Tibial nerve (tissue), 4 donors: ENCODE measurements at places on chromosomes 3 and 15. TPM values are rescaled to one million over a fixed set of nuclear protein-coding genes. Genes with fewer than 3 reads are reported as not detected.

LINGO1 gene
- total RNA-seq = 1.5 TPM

WDR48 gene
- total RNA-seq = 36.4 TPM

FAM162A gene
- total RNA-seq = 13.2 TPM

MEX3B gene
- 0.30 TPM for total RNA-seq

GPR176 gene
- 18.6 TPM for total RNA-seq

CKMT1A gene
- not detected for total RNA-seq

ARPIN gene
- 32.6 TPM for total RNA-seq

SPATA12 gene
- not detected for total RNA-seq

DNA sequence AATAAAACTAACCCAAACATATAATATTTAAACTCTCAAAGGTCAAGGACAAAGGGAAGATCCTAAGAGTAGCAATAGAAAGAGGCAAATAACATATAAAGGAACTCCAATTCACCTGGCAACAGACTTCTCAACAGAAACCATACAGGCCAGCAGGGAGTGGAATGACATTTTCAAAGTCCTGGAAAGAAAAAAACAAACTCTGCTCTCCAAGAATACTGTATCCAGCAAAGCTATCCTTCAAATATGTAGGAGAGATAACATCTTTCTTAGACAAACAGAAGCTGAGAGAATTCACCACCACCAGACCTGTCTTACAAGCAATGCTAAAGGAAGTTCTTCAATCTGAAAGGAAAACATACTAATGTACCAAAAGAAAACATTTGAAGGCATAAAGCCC lies 51.5 kb upstream of the TMEM158 start:
- no peak for DNase-seq

- DNase-seq = no peak
Observed at GRCh38 chr15:53759411-53759931, at the start of gene WDR72. Gene WDR72 (minus strand): TSS chr15:53759663. CDS start chr15:53733149, 26,514 bp downstream.

- no peak for DNase-seq
Observed at GRCh38 chr3:151625586-151625985, 108.1 kb upstream of the AADACL2 start.

- DNase-seq = no peak
Observed at GRCh38 chr3:69613286-69613685, 126.0 kb upstream of the MITF start.

DNA sequence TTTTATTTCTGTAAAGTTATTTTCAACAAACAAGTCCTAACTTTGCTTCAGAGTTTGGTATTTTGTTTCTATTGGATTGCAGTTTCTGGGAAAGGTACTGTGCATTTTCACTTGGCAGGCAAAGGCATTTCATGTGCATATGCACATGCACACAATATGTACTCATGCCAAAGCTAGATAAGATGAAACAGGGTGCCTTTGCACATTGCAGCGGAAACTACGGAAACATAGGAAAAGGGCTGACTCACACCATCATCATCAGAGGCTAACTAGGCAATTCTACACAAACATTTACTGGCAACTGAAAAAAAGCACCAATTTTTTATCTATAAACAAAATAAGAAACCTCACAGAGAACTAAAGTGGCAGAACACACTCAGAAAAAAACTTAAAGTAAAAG lies 550.6 kb upstream of the NECTIN3 start:
- no peak for DNase-seq

DNA sequence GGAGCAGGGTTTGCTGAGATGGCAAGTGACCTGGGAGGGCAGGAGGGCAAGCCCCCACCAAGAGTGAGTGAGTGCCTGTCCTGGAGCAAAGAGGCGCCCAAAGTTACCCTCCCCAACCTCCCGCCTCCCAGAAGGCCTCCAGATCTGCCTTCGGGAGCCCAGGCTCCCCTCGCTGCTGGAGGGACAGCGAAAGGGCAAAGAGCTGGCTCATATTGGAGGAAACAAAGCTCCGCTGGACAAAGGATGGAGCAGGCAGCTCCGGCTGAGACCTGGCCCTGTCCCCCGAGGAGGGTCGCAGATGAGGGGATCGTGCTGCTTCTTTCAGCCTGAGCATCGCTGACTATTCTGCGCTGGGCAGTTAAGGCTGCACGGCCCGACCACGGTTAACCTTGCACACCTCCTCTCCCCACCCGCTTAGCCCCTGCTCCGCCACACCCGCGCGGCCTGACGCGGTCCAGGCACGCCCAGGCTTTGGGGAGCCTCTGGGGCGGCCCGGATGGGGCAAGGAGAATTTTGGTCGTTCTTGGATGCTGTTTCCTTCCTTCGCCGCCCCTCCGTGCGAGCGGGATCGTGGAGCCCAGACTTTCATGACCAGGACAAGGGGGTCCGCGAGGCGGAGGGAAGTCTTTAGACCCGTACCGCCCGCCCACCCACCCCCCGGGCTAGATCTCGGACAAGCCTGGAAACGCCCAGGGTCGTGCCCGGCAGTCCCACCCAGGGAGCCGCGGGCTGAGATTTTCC lies 651 bp downstream of the PLCD1 start:
- DNase-seq = no peak

DNA sequence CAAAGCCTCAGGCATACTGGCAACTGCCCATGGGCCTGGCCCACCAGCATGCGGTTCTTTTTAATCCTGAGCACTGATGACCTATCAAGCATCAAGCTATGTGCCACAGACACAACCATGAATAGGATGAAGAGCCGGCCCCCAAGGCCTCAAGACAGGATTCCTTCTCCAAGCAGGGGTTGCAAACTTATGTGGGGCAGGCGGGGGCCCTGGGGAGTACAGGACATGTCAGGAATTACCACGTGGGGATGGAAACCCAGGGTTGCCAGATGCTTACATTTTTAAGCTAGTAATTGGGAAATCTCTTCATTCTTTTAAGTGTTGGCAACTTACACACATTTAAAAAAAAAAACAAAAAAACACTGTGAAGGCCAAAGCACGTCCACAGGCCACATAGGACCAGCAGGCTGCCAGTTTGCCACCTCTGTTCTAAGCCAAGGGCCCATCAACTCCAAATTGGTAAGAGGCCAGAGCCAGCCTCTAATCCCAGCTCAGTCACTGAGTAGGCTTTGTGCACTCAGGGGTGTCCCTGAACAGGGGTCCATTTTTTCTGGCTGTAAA lies 32.8 kb downstream of the BDH1 start:
- no peak for DNase-seq

GRCh38 chr15:85929786-85930185 lies 135.1 kb upstream of the KLHL25 start:
- DNase-seq = no peak

DNA sequence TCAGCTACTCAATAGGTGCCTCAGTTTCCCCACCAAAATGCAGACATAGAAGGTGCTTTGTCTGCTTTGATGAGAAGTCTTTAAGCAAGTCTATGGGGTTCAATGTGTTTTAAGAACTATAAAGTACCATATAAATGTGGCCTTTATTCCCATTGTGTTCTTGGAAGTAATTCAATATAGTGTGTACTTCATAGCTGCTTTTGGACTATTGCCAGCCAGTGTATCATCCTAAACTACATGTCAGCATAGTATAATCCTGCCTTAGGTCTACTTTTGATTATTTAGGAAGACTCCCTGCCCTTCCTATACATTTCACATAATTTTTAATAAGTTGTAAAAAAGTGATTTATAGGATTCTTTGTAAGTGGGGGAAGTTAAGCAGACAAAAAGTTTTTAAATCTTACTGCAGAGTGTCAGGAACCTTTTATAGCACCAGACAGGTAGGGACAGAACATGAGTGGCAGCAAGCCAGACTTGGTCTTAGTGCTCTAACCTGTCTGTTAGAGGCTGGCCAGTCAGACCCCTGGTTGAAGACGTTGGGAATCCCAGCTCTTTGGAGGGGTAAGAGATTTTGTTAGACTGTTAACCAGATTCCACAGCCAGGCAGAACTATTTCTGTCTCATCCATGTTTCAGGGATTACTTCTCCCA lies 48.4 kb downstream of the MLH1 start:
- no peak for DNase-seq

DNA sequence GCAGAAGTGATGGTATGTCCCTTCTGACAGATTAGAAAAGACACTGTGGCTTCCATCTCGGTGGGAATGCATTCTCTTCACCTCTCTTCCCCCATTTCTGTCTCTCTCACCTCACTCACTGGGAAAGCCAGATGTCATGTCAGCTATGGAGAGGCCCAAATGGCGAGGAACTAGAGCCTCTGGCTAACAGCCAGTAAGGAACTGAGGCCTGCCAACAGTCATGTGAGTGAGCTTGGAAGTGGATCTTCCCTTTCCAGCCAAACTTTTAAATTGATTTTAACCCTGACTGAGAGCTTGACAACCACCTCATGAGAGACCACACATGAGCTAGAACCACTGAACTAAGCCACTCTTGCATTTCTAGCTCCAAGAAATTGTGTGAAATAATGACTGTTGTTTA lies 35.2 kb upstream of the CDAN1 start:
- peak; percentile 32 for DNase-seq

- peak; percentile 15 for DNase-seq
Observed at GRCh38 chr15:79067072-79067833, 23.3 kb downstream of the RASGRF1 start.

GRCh38 chr15:80550908-80551260 lies 144.2 kb upstream of the ABHD17C start:
- no peak for DNase-seq

DNA sequence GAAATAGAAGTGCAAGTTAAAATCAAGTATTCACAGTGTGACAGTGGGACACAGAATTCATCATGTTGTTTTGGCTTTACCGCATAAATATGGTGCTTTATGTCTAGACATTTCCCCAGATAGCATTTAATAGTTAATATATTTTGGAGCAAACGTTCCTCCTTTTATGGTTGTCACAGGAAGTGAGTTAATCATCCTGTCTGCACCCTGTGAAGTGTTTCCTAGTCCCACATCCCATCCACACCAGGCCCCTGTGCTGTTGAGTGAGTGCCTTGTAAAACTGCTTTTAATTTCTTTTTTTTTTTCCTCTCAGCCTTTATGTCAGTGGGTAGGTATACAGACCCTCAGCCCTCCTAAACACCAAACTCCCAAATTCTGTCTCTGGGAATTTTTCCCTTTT lies 393.7 kb downstream of the FEZF2 start:
- no peak for DNase-seq

DNA sequence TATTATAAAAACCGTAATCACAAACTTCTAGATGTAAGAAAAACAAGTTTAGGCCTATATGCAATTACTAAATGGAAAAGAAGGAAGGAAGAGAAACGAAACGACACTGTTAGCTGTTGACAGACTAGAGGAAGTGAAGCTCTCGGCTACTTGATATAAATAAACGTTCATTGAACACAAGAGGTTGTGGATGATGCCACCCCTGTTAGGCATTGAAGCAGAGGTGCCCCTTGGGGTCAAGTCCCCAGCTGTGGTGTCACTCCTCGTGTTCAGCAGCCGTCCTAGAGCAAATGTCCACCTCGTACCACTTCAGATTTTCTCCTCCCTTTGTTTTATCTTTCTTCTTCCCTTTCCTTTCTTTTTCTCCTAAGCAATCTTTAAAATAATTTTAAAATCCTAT lies 146.5 kb upstream of the UBE2E1 start:
- DNase-seq = no peak

DNA sequence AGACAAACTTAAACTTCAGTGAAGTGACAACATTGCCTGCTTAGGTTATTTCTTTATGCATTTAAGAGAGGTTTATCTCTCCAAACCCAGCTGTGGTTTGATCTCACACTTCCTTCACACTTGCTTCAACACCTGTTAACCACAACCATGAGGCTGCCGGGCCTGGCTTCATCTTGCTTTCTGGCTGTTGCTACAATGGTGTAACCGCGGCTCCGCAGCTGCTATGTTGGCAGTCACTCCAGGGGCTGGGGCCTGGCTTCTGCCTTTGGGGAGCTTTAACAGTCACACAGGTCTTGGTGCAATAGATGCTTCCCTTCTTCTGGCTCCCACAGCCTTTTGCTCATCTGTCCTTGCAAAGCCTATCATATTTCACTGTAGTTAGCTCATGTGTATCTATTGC lies 72.9 kb upstream of the MNS1 start:
- no peak for DNase-seq

DNA sequence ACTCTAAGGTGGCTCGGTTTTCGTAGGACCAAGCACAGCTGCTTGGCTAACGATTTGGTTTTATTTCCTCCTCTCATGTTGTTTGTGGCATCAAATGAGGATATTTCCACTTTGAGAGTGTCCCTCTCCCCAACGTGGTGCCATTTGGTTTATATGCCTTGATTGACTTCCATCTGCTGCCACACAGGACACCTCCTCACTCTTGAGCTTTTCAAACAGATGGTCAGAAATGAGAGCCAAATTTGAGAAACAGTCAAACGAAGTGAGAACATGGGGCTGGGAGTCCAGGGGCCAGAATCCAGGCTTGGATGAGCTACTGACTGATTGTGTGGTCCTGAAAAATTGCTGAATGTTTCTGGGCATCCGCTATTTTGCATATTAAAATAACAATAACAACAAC lies 43.5 kb downstream of the CEMIP start:
- DNase-seq = no peak

GRCh38 chr3:143090486-143090885 lies 29.1 kb upstream of the CHST2 start:
- no peak for DNase-seq

GRCh38 chr15:66905185-66905584 lies 160.2 kb upstream of the SMAD3 start:
- no peak for DNase-seq

GRCh38 chr3:187684880-187685279 lies 14.7 kb upstream of the SST start:
- no peak for DNase-seq

DNA sequence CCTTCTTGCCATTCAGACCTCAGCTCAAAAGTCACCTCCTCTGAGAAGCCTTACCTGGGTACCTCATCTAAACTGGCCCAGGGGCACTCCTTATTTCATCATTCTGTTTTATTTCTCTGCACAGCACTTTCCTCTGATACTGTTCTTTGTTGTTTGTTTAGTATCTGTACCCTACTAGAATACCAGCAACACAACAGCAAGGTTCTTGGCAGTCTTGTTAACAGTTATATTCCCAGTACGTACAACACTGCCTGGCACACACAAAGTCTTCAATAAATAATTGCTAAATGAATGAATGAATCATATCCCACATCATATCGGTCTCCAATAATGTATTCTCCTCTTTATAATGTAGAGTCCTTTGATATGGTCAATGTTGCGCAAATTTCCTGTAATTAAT lies 188.1 kb downstream of the FOXP1 start:
- DNase-seq = no peak

GRCh38 chr3:107634099-107634489 lies 111.3 kb downstream of the BBX start:
- DNase-seq = no peak

DNA sequence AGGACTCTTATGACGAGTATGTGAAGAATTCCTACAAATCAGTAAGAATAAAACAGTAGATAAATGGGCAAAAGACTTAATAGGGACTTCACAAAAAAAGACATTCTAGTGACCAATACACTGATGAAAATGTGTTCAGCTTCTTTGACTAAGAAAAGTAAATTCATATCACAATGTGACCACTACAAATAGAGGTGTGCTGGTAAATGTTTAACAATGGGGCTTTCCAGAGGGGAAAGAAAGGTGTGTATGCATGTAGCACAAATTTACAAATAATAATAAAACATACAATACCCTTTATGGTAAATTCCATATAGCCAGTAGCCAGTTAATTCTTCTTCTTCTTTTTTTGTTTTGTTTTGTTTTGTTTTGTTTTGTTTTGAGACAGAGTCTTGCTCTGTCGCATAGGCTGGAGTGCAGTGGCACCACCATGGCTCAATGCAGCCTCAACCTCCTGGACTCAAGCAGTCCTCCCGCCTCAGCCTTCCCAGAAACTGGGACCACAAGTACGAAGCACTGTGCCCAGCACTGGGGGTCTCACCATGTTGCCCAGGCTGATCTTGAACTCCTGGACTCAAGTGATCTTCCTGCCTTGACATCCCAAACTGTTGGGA lies 17.5 kb upstream of the NMD3 start:
- DNase-seq = no peak
